Fibroblast of pulmonary artery (primary cell): ENCODE measurements at places on chromosomes 16 and 17.

- no peak for DNase-seq
These were observed 183.2 kb downstream of the AATF start for GRCh38 chr17:37131669-37132611.

GRCh38 chr17:40824015-40824832 lies 1.8 kb upstream of the KRT10 start:
- no peak for DNase-seq

GRCh38 chr16:56742030-56742984 lies 12.4 kb downstream of the NUP93 start:
- peak; percentile 78 for DNase-seq

- DNase-seq, result no peak
These were observed 1.4 kb downstream of the LPCAT2 start for GRCh38 chr16:55510185-55510805.

- DNase-seq, result no peak
These were observed 320.8 kb downstream of the CDH8 start for GRCh38 chr16:61715393-61715792.

DNA sequence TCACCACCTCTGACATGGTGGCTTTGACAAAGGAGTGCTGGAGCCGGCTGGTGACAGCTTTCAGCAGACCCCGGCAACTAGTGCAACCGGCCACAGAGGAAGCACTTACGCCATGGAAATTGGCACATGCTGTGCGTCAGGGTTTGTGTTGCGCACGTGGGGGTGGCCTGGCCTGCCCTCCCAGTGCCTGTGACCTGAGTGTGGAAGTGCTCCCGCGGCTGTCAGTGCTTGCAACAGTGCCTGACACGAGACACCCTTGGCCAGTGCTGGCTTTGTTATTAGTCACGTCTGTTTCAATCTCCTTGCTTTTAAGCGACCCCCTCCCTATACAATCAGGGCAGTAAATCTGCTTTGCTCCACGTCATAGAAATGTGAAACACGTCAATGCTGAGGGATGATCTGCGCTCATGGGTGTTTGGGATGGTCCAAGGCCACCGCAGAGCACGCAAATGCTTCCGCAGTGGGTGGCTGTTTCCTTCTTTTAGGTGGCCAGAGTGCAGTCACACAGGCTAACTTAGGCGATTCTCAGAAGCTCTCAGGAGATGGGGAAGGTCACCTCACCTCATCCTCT lies 64.3 kb downstream of the PGS1 start:
- peak; percentile 94 for DNase-seq

- peak; percentile 51 for DNase-seq
These were observed 23.9 kb upstream of the HEATR6 start for GRCh38 chr17:60102632-60103096.

GRCh38 chr17:46212634-46213435 lies 19.6 kb upstream of the KANSL1 start:
- peak; percentile 87 for DNase-seq

DNA sequence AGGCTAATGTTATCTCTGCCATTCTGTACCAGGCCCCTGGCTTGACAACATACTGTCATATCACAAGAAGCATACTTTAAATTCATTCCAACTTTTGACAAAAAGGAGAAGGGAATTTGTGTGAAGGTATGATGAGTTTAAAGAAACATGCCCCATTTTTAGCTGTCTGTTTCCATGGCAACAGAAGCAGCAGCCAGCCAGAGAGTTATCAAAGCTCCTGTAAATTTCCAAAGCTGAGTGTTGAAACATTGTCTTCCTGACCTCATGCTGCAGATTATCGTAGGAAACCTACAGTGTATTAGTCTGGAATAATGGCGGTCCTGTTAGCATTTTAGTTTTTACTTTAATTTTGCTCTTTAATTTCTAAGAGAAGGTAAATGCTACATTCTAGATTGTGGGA lies 124.9 kb downstream of the MRTFB start:
- peak; percentile 65 for DNase-seq

DNA sequence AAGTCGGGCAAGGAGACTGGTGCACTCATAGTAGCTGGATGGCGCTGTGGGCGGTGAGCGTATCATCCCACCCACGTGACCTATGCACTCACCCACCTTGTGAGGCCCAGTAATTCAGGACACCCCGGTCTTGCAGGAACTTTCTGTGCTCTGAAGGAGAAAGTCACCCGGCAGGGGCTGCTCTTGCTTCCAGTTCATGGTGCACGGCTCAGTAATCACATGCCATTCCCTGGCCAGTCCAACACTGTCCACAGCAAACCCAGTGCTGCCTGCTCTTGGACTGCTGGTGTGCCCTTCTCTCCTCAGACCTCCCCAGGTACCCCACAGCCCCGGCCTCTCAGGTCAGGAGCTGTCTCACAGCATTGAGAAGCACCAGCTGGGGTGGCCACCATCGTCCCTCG lies 16.4 kb upstream of the RHBDF2 start:
- DNase-seq, result no peak

- DNase-seq, result no peak
These were observed 177.1 kb upstream of the MAF start for GRCh38 chr16:79777679-79778078.

DNA sequence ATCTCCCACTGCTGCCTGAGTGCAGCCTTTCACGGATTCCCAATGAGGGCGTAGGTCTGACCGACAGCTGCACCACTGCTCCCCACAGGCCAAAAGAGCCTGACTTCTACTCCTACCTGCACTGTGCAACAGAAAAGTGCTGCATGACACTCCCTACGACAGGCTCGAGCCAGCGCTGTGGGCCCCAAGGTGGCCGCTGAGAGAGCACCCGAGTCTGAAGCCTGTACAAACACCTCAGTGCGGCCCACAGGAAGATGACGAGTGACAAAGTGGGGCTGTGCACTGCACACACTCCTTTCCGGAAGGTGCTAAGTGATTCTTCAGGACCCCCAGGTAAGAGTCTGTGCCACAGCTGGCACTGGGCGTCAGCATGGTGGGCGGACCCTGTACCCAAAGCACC lies 41.2 kb downstream of the FANCA start:
- no peak for DNase-seq

DNA sequence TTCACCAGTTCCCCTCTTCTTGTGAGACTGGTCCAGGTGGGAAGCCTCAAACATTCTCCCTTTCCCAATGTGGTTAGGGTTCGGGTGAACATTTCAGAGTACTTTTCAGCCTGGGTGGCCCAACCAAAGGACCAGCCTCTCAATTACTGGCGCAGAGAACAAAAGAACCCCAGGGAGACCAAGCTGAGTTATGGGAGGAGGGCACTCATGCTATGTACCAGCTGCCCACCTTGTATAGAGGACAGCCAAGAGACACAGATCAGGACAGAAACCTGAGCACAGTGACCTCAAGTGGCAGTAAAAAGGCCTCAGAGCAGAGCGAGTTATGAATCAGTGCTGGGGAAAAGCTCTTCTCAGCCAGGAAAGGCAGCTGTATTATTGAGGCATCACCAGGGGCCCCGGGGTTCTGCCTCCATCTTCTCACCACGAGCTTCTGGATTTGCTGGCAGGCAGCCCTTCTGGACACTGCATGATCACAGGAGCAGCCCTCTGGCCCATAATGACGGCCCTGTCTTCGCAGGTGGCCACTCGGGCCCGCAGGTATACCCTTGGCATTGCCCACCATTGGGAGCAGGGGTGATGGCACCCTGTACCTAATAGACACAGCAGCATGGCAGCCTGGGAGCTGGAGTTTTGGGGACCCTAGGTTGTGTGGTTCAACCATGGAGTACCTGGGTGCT lies 3.8 kb downstream of the G6PC3 start:
- no peak for DNase-seq

- no peak for DNase-seq
These were observed 245.2 kb downstream of the XYLT1 start for GRCh38 chr16:17225541-17225940.

DNA sequence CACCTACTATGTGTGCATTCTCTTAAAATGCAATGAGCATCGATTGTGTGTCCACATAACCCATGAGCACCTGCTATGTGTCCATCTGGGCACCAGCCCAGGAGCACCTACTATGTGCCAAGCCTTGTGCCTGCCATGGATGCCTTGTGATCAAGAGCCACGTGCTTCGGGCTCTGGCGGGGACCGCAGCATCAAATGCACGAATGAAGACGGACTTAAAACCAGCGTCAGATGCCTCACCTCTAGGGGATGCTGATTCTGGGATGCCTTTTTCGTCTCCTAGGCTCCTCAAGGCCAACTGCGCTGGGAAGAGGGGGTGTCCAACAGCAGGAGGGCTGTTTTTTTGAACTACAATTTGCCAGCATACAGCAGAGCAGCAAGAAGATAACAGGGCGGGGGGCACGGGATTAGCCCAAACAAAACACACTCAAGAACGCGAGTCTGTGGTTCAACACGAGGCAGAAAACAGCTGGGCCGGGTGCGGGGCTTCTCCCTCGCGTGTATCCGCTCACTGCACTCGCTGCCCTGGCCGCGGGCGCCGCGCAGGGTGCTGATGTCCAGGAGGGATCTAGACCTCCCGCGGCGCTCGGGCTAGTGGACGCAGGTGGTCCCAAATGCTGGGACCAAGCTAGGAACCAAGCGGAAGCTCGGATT lies 1.2 kb upstream of the GLIS2 start:
- DNase-seq, result peak; percentile 52

DNA sequence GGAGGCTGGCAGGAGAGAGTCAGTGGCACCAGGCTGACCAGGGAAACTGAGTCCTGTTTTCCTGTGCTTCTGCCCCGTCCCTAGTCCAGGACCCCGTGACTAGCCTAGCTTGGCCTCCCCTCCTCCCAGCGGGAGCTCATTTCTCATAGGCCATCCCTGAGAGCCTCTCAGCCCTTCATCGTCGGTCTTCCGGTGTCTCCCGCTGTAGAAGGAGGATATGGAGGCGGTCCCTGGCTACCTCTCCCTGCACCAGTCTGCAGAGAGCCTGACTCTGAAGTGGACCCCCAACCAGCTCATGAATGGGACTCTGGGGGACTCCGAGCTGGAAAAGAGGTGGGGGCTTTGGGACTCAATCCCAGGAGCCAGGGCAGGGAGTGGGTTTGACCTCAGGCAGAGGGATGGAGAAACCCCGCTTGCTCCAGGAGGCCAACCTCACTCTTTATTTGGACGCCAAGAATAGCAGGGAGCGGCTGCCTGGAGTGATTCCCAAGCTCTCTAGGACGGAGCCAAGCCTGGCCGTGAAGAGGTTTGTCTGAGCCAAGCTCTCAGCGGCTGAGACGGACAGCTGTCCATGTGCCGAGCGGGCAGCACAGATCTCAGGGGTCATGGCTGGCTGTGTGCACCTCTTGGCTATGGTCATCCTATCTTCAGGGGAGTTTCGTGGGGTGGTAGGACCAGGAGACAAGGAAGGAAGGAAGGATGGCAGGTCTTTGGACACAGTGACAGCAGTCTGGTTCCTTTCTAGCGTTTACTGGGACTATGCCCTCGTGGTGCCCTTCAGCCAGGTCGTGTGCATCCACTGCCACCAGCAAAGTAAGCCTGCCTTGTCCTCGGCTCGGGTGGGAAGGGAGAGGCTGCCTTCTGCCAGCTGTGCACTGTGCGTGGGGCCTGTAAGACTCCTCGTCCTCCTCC lies 26.8 kb downstream of the SGSM2 start:
- DNase-seq, result no peak

- DNase-seq, result peak; percentile 99
These were observed 16.2 kb upstream of the NAGLU start for GRCh38 chr17:42519546-42520491.

DNA sequence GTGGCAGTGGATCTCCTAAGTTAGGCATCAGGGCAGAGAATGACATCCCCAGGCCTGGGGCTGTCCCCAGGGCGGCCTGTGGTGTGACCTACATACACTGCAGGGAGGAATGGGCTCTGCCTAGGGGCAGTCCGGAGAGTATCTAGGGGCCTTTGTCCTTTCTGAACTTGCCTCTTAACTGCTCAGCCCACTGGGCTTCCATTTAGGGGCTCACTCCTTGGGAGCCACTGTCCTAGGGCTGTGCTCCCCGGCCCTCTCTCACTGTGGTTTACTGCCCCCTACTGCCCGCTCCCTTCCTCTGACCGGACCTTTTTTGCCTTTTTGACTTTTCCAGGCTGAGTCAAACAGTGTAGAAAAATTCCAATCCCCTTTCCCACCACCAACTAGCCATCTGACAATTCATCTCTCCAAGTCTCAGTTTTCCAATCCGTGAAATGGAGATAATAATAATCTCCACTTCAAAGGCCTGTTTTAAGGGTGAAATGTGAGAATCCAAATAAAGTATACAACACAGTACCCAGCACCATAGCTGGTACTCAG lies 66.8 kb downstream of the DNAH3 start:
- DNase-seq, result peak; percentile 71

DNA sequence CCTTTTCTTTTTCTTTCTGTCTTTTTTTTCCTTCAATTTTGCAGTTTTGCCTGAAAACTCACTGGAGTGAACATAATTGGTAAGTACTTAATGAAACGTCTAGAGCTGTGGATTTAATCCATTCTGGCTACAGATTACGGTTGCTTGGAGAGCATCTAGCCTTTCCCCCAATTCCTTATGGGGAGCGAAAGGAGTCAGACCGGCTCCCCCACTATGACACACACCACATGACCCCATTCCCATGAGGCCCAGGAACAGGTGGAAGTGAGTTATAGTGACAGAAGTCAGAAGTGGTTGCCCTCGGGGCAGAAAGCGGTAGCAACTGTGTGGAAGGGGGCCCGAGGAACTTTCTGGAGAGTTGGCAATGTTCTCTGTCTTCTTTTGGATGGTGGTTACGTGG lies 41.2 kb downstream of the EMP2 start:
- DNase-seq, result no peak

GRCh38 chr17:70040336-70040735 lies 34.7 kb upstream of the KCNJ16 start:
- peak; percentile 44 for DNase-seq

GRCh38 chr17:72407336-72407909 lies 286.6 kb downstream of the SOX9 start:
- peak; percentile 94 for DNase-seq

- DNase-seq, result no peak
These were observed 220.1 kb downstream of the SLC39A11 start for GRCh38 chr17:72872396-72872795.

GRCh38 chr16:526181-527014 lies 1.1 kb upstream of the CAPN15 start:
- peak; percentile 46 for DNase-seq

GRCh38 chr17:67217446-67217845 lies 27.6 kb downstream of the HELZ start:
- DNase-seq, result no peak

GRCh38 chr17:50587571-50587970 lies 27.1 kb downstream of the CACNA1G start:
- no peak for DNase-seq

DNA sequence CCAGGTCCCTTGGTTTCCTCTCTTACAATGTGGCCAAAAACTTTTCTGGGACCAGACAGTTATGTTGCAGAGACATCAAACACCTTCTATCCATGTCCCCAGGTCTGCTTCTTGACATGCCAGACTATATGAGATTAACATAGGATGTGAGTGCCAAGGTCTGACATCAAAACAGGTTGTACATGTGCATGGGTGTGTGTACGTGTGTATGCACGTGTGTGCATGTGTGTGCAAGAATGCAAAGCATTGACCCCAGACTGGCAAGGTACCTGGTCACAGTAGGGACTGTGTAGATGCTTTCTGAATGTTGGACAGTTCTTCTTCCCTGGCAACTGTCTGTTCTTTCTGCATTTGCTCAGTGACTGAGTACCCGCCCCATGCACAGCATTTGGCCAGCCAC lies 85.6 kb downstream of the NDE1 start:
- DNase-seq, result no peak

- DNase-seq, result no peak
These were observed 308.2 kb upstream of the GOT2 start for GRCh38 chr16:59042301-59042700.
